ENCODE measurements at places on chromosomes 2 and 18. TPM values are rescaled to one million over a fixed set of nuclear protein-coding genes. Genes with fewer than 3 reads are reported as not detected.

The EPAS1 gene
- 1,419 TPM for total RNA-seq

DNA sequence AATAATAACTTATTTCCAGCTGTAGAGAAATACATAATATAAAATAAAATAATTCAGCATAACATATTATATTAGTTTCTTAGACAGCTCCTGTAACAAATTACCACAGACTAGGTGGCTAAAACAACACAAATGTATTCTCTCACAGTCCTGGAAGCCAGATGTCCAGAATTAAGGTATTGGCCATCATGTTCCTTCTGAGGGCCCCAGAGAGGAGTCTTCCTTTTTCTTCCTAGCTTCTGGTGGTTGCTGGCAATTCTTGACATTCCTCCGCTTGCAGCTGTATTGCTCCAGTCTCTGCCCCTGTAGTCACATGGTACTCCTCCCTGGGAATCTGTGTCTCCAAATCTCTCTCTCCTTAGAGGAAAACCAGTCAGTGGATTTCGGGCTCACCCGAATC, 146.8 kb downstream of the RBM43 start:
- no peak for DNase-seq

The CAPN14 gene
- total RNA-seq: 0.15 TPM

DNA sequence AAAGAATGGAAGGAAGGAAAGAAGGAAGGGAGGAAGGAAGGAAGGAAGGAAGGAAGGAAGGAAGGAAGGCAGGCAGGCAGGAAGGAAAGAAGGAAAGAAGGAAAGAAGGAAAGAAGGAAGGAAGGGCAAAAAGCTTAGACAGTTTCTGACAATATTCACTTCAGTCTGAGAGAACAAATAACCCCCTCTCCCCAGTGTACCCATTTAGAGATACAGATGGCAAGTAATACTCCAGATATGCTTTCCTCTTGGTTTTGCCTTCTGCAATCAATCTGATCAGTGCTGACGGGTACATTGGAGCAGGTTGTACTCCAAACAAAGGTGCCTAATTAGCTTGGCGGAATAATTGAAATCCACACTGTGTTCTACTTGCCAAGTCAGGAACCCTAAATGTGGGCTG, 534.6 kb upstream of the TMEFF2 start:
- no peak for DNase-seq

DNA sequence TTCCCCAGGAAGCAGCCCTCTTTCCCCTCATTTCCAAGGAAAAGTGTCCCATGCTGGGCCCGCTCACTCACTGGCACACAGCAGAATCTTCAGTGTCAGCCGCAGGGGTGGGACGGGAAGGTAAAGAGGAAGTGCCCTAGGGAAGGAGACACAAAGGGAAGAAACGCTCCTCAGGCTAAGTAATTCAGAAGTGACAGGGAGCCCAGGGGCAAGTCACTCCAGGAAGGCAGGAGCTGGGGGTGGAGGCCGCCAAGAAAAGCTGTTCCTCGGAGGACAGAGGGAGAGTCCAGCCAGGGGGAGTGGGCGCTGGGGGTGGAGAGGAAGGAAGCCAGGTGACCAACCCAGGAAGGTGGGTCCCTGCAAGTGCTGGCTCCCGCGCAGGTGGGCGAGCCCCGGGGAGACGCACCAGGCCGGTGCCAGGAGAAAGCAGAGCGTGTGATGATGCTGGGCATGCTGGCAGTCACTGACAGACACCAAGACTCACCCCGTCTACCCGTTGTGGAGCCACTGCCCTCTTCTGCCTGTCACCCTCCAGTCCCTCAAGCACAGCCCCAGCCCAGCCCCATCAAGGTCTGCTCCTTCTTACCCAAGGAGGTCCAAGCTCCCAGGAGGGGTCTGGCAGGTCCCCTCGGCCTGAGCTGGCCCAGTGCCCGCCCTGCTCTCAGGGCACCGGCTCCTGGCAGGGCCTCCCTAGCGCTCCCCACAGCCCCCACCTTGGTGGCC, 21.7 kb downstream of the HDAC4 start:
- peak; percentile 50 for DNase-seq

The TMEM163 gene
- total RNA-seq: 31.9 TPM

- DNase-seq: no peak
Observed at GRCh38 chr2:102657770-102658169, 38.4 kb downstream of the SLC9A2 start.

DNA sequence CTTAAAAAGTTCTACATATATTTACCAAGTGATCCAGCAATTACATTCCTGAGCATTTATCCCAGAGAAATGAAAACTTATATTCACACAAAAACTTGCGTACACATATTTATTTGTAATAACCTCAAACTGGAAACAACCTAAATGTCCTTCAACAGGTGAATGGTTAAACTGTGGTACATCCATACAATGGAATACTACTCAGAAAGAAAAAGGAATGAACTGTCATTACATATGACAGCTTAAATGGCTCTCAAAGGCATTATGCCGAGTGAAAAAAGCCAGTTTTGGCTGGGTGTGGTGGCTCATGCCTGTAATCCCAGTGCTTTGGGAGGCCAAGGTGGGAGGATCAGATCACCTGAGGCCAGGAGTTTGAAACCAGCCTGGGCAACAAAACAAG, 79.1 kb upstream of the DYNC1I2 start:
- no peak for DNase-seq

The ASB1 gene
- 20.7 TPM for total RNA-seq

The UGT1A8 gene
- total RNA-seq: not detected

DNA sequence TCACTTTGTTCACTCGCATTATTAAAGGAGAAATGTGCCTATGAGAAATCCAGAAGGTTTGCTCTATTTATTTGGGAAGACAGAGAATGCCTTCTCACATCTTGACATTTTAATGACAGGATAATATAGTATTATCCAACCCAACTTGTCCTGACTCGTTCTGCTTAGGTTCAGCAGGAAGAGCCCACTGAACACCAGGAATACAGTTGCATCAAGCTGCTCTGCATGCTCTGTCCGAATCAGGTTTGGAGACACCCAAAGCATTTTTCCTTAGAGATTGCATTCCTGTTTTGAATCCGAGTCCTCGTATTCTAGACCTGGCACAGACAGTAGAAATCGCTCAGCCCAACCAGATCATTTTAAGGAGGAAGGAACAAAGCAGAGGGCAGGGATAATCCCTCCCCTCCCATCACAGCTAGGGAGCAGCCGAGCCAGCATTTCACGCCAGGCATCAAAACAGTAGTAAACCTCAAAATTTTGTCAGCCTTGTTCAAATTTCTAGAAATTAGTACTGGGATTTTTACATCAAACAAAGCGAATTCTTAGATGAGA, 837.4 kb upstream of the ID2 start:
- no peak for DNase-seq

- no peak for DNase-seq
Observed at GRCh38 chr18:28284132-28284531, 107.2 kb upstream of the CDH2 start.

DNA sequence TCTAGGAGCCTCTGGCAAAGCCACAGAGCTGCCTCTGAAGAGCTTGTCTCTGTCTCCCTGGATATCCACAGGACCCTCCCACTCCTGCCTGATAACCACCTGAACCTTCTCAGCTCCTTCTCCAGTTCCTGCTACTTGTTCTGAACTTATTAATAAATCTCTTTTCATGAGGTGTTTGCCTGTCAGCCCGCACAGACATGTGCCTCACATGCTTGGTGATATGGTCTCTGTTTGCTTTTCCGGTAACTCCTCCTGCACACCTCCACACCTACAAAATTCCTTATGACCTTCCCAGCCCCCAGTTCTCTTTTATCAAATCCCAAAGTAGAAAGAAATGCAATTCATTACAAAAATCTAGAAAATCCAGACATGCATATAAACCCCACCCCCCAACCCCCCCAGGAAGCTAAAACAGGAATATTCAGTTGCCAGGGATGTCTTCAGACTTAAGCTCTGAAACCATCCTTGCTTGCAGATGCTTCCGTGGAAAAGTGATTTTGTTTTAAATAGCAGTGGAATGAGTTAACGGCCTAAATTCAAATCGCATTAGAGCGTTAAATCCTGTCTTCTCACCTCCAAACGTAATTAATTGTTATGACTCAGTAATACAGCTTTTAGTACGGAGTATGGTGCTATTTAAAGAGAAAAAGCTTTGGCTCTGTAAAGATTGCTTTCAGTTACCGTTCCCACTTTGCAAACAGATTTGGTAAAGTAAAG, 2.1 kb upstream of the PID1 start:
- DNase-seq: no peak

The CNTNAP5 gene
- total RNA-seq: not detected

The ORMDL1 gene
- 69.2 TPM for total RNA-seq

- no peak for DNase-seq
Observed at GRCh38 chr2:223488814-223489213, 113.3 kb downstream of the SCG2 start.

The NCKAP5 gene
- total RNA-seq: 34.6 TPM

GRCh38 chr2:233081232-233081730, 21.1 kb downstream of the INPP5D start:
- DNase-seq: no peak

DNA sequence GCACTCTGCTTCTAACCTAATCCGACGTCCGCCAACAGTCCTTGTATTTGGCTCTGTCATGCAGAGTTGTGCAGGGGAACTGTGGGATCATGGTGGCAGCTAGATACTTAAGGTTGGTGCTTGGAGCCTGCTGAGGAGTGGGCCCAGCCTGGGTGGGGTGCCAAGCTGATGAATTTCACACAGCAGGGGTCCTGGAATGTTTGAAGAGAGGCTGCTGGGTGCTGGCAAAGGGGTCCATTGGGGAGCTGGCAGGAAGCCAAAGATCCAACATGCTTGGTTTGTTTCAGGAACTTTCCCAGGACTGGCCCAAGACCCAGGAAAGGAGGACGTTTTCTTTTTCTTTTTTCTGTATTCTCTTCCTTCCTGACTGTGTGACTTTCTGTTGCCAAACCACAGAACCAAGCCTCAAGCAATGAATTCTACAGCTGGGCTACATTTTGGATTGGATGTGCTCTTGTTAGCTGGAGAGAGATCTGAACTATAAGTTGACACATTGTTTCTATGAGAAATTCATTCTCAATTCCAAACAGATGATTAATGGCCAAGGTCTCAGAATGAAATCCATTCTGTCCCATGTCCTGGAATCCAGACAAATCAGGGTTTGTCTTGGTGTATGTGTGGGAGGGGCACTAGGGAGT, 49.9 kb downstream of the DHRS9 start:
- DNase-seq: no peak

GRCh38 chr18:39453356-39453755, 1887.8 kb upstream of the CELF4 start:
- no peak for DNase-seq

DNA sequence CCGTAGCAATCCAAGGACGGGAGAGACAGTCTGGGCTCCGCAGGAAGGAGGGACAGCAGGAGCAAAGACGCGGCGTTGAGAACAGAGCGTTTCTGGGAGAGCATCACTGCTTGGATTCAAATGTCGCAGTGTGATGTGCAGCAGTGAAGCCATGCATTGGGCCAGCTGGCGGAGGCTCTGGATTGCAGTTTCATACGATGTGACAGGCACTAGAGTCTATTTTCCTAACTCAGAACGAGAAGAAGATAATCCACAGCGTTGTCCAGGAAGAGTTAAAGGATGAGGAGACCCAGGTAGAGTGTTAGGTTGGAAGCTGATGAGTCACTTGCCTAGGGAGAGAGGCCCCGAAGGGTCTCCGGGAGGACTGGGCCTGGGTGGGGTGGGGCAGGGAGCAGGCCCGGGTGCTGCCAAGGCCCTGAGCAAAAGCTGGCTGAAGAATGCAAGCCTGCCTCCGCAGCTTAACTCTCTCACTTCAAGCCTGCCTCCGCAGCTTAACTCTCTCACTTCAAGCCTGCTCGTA, 17.7 kb upstream of the SEMA4C start:
- DNase-seq: no peak

DNA sequence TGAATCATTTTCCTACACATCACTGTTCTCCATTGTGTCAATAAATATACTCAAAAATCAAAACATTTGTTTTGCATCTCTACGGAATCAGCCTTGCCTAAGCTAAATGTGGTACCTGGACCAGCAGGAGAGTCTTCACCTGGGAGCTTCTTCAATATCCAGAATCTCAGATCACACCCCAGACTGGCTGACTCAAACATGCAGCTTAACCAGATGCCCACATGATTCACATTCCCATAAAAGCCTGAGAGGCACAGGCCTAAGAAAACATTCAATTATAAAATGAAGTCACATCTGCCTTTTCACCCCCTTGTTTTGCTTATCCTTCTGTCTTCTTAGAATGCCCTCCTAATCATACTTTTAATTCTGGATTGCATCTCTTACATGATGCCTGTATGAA, 1045.5 kb upstream of the NXPH2 start:
- DNase-seq: no peak

DNA sequence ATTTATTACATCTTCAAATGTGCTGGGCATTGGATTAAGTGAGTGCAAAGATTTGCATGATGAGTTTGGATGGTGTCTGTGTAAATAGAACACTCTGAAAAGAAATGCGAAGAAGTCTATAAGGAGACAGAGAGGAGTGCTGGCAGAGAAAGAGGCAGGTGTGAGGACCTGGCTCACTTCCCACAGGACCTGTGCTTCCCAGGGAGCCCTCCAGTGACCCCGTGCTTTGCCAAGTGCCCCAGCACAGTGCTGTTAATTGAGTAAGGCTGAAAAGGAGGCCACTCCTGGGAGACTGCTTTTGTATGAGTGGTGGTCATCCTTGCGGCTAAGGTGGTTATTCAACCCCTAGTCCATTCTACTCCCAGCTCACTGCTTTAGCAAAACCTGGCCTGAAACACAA, 230.8 kb downstream of the OSR1 start:
- DNase-seq: no peak

The PGAP1 gene
- total RNA-seq: 12.0 TPM

The BUB1 gene
- 4.8 TPM for total RNA-seq
